ENCODE measurements at places on chromosomes 6 and 20. TPM values are rescaled to one million over a fixed set of nuclear protein-coding genes. Genes with fewer than 3 reads are reported as not detected.
A peak's percentile ranks its signal among the peaks of the same experiment; 100 is the strongest.

GRCh38 chr20:60292001-60292520, 333.8 kb downstream of the CDH26 start:
- no peak for DNase-seq

Gene CALHM6
- 3.4 TPM for total RNA-seq

Gene RWDD2A
- total RNA-seq: 2.9 TPM

DNA sequence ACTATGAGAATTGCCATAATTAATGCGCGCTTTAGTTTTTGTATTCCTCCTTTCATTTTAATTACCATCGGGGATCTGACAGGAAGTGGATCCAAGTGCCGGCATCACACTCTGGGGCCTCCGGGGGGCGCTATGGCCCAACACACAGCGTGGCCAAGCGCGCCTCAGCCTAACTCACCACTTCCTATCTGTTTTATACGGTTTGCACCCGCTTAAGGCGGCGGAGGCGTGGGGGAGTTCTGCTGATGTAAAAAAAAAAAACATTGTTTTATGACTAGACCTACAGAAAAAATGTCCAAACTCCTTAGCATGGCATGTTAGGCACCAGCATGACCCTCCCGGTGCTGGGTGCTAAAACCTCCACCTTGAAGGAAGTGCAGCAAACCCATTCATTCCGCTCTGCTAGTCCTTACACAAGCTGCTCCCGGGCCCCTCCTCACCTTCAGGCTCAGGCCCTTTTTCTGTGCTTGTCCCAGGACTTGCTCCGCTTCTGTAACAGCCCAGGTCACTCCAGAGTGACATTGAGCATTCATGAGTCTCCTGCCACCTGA, 4.5 kb upstream of the EBF4 start:
- no peak for DNase-seq

DNA sequence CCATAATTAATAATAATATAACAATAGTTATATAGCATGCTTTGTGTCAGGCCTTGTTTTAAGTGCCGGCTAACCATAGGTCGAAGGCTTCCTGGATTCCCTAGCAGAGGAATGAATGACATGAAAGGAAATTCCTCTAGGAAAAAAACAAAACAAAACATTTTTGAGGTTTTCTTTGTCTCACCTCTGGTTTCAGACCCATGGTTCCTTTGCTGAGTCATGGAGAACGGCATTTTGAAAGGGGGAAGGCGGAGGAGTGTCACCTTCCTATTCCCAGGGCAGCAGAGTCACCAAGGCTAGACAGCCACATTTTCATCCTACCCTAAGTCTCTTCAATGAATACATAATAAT, 25.3 kb upstream of the CCND3 start:
- DNase-seq: no peak

GRCh38 chr6:72720464-72720863, 98.6 kb downstream of the KCNQ5 start:
- no peak for DNase-seq

- no peak for DNase-seq
These were observed 107.7 kb upstream of the FOXA2 start for GRCh38 chr20:22692119-22692475.

Gene TBC1D22B
- total RNA-seq: 5.8 TPM

Gene KHDC1L
- 0.39 TPM for total RNA-seq

DNA sequence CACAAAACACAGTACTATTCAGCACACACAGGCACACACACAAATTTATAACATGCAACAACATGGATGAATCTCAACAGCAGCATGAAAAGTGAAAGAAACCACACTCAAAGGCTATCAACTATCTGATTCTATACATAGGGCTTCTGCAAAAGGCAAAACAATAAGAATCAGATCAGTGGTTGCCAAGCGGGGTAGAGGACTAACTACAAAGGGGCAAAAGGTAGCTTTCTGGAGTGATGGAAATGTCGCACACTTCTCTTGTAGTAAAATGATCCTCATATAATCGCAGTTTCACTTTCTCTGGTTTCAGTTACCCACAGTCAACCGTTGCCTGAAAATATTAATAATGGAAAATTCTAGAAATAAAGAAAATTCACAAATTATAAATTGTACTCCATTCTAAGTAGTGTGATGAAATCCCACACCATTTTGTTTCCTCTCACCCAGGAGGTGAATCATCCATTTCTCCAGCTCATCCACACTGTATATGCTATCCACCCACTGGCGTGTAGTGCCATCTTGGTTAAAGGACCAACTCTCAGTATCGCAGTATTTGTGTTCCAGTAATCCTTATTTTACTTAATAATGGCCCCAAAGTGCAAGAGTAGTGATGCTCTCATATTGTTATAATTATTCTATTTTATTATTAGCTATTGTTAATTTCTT, 12.8 kb upstream of the PLN start:
- DNase-seq: no peak

- no peak for DNase-seq
These were observed 154.5 kb upstream of the ZNF217 start for GRCh38 chr20:53748176-53748575.

Gene NDUFAF4
- total RNA-seq: 10.6 TPM

DNA sequence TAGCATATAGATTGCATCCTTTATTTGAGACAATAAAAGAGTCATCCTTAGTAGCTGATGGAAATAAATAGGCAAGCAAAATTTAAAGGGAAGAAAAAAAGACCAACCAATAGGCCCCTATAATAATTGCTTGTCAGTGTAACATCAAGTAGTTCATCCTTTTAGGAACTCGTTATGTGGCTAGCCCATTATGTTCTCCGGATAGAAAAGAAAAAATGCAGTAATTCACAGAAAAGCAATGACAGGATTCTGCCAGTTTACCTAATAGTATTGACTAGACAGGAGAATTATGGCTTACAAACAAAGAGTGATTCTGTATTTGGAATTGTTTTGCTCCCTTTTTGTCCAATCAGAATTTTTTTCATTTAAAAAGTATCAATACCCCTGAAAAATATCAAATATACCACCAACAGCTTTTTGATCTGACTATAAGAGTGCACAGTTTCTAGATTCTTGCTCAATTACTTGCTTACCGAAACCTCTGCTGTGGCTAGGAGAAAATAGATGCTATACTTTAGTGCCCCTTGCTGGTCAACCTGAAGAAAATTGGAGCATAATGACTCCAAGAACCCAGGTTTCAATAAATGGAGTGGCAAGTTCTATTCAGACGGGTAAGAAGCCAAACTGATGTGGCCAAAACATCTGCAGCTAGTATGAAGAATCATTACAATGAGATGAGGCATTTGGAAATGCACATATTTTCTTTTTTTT, 91.5 kb upstream of the SASH1 start:
- peak; percentile 52 for DNase-seq

Gene EDEM2
- total RNA-seq: 11.9 TPM

- DNase-seq: no peak
These were observed 105.6 kb downstream of the FARS2 start for GRCh38 chr6:5366941-5367340.

Gene CPNE5
- 4.0 TPM for total RNA-seq

Gene CYP24A1
- 1.3 TPM for total RNA-seq

DNA sequence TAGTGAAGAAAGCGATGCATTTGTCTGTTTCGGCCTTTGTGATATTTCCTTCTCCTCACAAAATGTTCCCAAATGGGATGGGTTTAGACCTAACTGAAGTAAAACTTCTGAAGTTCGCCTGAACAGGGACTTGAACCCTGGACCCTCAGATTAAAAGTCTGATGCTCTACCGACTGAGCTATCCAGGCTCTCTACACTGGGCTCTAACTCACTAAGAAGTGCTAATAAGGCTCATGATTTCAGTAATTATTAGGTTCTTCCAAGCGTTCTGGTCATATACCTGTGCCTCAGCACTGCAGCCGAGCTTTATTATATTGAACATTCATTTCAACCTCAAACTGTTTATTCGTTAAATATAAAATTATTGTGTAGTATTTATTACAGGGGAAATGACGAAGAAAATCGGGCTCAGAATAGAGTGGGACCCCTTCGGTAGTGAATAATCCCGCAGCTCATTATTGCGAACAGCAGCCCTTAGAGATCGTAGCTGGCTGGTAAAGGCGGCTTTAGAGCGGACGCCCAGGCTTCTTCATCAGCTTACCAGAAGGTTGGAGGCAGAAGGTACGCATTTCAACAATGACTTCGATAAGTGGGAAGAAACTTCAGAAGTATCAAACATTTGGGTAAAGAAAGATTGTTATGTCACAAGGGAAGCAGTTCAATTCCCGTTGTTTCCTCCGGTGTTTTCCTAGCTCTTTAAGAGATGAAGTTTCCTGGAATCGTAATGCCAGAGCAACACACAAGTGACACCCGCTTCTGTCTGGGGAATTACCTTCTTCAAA, 119.0 kb upstream of the ZNF184 start:
- DNase-seq: no peak

Gene ASIP
- 7.6 TPM for total RNA-seq

GRCh38 chr6:157714153-157714490, 108.9 kb upstream of the SNX9 start:
- DNase-seq: no peak

DNA sequence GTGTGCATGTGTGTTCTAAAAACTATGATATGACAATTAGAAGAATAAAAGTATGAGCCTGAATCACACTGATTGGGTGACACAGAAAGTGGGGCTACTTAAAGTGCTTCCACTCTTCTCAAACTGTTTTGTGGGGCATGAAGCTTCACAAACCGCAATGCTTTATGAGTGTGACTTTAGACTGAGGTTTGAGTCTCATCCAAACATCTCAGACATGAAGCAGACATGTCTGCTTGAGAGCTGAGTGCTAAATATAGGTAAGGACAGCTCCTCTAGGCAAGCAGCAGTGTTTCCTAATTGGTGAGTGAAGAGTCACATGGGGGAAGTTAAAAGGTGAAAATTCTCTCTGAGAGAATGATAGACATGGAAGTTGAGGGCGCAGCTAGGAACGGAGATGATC, 726.9 kb upstream of the CITED2 start:
- no peak for DNase-seq

DNA sequence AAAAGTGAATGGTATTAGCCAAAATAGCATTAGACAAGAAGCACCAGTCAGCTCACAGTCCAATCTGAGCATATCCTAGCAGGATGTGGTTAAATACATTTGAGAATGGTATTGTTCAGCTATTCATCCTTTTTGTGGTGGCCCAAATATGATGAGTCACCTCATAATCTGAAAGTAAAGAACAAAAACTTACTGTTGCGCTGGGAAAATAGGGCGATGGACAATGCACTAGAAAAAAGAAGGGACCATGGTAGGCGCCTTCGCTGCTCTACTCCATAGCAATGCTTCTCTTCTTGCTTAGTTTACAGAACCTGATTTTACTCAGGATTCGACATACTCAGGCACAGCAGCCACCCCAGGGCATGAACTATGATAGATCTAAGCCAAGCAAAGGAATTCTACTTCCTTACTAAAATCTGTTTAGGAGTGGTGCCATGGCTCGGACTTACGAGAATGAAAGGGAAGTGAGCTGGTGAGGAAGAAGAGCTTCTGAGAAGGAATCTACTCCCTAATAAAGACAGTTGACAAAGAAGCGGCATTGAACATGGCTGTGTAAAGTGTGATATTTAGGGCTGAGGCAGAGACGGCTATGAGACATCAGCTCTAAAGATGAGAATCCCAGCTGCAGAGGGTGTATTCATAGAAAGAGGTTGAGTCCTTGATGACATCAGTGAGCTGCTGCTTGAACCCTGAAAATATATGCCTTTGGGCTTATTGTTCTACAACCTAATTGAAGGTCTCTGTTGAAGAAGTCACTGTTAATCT, 16.6 kb upstream of the FBXO9 start:
- DNase-seq: no peak

GRCh38 chr6:85118233-85118632, 331.6 kb upstream of the NT5E start:
- DNase-seq: no peak

GRCh38 chr20:57397693-57398108, 6.5 kb downstream of the RBM38 start:
- no peak for DNase-seq

DNA sequence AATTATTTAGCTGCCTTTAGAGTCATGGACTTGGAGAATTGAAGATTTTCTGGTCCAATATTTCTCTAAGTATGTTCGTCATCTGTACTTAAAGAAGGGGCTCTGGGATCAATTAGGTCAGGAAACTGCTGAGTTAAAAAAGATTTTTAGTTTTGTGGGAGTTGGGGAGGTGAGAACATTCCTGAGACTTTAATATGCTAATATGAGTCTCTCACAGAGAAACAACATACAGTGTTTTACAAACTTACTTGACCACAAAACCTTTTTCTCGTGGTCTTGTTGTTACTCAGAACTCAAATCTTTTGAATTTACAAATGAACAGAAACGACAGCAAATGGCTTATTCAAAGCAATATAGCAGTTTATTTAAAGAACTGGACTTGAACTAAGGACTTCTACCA, 67.9 kb downstream of the LIN28B start:
- no peak for DNase-seq

Gene SGK1
- total RNA-seq: 176 TPM

GRCh38 chr6:118309337-118310093, 238.6 kb upstream of the PLN start:
- DNase-seq: no peak

- DNase-seq: no peak
These were observed 347.7 kb downstream of the BCKDHB start for GRCh38 chr6:80454197-80454596.

GRCh38 chr6:11665604-11666326, 112.8 kb downstream of the ADTRP start:
- no peak for DNase-seq

DNA sequence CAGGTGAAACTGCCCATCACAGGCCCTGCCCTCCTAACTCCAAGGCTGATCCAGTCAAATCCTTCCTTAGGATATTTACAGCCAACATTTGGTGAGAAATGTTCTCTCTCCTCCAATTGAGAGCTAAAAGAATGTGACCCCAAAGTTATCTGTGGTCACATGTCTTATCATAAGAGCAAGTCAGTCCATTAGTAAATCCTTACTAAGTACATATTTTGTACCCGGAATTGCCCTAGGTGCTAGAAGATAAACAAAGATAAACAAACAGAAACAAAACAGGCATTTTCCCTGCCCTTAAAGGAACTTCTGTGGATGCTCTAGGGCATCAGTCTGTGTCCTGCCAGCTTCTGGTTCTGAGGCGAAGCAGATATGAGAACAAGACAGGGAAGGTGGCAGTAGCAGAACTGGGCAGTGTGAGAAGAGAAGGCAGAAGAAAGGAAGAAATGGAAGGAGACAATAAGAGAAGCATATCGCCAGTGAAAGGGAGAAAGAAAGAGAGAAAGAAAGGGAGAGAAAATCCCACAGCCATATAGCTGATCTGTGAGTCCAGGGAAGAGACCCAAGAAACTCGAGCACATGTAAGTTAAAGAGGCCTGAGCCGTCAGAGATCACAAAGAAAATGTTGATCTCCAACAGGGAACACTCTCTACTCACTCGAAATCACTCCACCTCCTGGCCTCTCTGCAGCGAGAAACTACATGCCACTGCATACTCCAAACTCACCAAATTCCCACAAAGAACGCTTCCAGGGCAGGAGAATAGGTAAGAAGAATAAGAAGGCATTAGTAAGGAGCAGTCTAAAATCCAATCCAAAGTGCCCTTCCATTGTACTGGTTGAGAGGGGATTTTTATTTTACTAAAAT, 41.7 kb downstream of the CDK5RAP1 start:
- no peak for DNase-seq

Measured in skin of body (tissue), 3 donors.